ENCODE measurements at places on chromosomes 11 and 22. TPM values are rescaled to one million over a fixed set of nuclear protein-coding genes. Genes with fewer than 3 reads are reported as not detected.

Gene GLYATL2
- not detected for total RNA-seq

Gene LRRC56
- 1.8 TPM for total RNA-seq

Gene MYBPC3
- not detected for total RNA-seq

Gene CRYBA4
- total RNA-seq = not detected

Gene HBE1
- total RNA-seq = not detected

Gene CNGA4
- 0.15 TPM for total RNA-seq

GRCh38 chr11:75816561-75817239 is 1.7 kb downstream of the UVRAG start:
- DNase-seq = no peak

GRCh38 chr11:19954899-19955298 is 205.4 kb downstream of the DBX1 start:
- no peak for DNase-seq

DNA sequence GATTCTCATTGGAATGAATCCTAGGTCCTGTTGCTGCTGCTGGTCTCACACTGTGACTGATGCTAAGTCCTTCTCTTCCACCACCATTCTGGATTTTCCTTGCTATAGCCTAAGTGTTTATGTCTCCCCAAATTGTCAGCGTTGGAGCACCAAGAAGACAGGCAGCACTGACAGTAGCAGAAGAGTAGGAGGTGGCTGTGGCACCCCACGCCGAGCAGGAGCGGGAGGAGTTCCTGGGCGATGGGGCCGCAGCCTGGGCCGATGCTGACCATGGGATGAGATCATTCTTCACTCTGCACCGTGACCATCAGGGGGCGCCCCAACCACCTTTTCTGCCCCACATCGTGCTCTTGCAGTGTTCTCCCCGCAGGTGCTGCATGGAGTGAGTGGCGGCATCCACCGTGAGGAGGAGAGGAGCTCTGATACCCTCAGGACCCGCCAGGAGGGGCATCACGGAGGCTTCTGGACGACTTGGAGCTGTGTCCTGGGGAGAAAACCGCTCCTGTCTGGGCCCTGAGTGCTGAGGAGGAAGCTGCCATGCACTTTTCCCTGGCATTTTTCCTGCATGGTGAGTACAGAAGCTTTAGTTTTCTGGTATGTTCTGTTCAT is 57.0 kb downstream of the LRRC74B start:
- peak; percentile 47 for DNase-seq

DNA sequence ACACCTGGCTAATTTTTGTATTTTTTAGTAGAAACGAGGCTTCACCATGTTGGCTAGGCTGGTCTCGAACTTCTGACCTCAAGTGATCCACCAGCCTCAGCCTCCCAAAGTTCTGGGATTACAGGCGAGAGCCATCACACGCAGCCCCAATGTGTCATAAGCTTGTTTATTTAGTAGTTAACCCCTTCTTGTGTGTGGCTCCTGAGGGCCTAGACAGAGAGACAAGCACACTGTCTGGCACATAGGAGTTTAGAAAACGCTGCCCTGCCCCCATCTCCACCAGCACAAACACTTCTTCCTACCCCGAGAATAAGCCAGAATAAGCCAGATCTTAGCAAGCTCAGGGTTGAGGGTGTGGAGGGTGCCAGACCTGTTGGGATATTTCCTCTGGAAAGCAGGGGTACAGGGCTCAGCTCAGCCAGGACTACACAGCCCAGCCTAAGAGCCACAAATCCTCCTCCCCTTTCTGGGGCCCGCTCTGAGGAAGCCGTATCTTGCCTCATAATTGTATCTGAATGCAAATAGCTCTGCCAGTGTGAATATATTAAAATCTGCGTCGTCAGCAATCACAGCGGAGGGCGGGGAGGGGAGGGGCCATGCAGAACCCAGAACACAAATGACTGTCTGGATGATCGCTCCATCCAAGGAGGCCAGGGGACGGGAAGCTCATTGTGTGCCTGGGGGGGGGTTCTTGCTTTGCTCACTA is 247.3 kb downstream of the MN1 start:
- no peak for DNase-seq

DNA sequence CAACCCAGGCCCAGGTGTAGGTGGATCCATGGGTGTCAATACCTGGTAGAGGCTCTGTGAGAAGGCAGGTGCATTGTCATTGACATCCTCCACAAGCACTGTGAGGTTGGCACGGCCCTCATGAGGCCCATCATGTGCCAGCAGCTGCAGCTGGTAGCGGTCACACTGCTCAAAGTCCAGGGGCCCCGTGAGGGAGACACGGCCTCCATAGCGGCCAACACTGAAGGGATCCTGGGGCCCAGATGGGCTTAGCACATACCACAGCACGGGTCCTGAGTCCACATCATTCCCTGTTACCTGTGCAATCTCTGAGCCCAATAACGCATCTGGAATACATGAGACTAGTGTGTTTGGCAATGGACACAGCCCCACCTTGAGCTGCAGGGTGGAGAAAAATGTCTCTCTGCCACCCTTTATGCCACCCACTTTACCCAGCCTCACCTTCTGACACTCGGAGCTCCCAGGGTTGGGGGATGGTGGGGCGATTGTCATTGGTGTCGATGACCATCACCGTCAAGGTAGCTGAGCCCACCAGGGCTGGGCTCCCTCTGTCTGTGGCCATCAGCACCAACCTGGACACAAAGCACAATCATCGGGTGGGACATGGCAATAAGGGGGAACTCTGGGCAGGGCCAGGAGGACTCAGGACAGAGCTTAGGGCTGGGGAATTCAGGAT is 6.1 kb upstream of the TPP1 start:
- no peak for DNase-seq

DNA sequence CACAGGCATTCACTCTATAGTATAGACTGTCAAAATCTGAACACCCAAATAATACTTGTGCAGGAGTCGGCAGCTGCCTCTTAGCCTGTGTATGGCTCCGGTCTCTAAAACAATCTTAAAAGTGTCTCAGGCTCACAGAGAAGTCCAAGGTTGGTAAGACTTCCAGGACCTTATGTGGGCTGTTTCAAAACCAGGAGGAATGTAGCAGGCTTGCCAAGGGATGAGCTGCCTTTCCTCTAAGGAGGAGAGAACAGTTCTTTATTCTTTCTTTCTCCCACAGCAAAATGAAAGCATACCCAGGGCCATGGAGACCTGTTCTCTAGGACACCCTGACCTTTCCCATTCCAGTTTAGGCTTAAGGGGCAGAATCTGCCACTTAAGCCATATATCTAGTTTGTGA is 176.5 kb downstream of the TRPC6 start:
- no peak for DNase-seq

GRCh38 chr11:75795276-75796090 is 19.5 kb upstream of the UVRAG start:
- no peak for DNase-seq

DNA sequence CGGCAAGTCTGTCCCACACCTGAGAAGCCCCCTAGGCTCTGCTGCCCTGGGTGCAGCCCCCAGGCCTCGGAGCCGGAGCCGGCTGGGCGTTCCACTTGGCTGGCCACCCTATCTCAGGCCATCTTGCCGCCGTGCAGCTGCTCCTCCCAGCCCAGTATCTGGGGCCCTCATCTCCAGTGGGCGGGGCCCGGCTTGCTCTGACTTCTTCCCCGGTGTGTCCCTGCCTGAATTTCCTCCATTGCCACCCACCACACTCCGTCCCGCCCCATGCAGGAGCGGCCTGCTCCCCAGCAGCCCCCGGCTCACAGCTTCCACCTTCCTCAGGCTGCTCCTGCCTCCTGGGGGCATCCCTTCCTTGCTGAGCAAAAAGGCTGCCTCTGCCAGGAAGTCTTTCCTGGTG is 46.6 kb downstream of the WNT7B start:
- no peak for DNase-seq

GRCh38 chr11:32454993-32455392 is 19.7 kb upstream of the WT1 start:
- no peak for DNase-seq

GRCh38 chr11:62398011-62398994 is 20.5 kb upstream of the SCGB1A1 start:
- no peak for DNase-seq

GRCh38 chr11:77424644-77425043 is 49.2 kb downstream of the PAK1 start:
- no peak for DNase-seq

- DNase-seq = no peak
These were observed 223.4 kb upstream of the CHORDC1 start for GRCh38 chr11:90446207-90446606.

DNA sequence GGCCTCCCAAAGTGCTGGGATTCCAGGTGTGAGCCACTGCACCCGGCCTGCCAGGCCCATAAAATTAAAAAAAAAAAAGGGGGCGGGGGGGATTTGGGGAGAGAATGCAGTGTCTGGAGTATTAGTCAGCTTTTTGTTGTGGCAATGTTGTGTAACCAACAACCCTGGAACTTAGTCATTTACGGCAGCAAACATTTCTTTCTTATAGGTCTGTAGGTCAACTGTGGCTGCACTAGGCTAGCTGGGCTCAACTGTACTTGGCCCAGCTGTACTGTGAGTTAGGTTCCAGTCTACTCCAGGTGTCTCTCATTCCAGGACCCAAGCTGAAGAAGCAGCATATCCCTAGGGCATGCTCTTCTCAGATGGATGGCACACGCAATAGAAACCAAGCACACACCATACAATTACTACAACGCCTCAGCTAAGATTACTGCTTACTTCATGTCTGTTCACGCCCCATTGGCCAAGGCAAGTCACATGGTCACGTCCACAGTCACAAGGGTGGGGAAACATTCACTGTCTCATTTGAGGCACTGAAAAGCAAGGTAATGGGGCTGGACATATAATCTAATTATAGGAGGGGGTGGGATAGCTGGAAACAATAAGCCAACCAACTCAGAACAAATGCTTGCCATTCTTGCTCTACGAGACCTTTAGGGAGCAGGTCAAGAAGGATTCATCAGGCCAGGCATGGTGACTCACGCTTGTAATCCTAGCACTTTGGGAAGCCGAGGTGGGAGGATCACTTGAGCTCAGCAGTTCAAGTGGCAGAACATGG is 10.4 kb upstream of the SPINDOC start:
- DNase-seq = no peak

GRCh38 chr22:39580006-39580441 is 9.5 kb downstream of the CACNA1I start:
- no peak for DNase-seq

- DNase-seq = no peak
These were observed 71.1 kb downstream of the RPUSD4 start for GRCh38 chr11:126140201-126140925.

GRCh38 chr11:90774727-90775566 is 552.1 kb upstream of the CHORDC1 start:
- no peak for DNase-seq

GRCh38 chr11:14390669-14391068 is 31.7 kb upstream of the RRAS2 start:
- no peak for DNase-seq

DNA sequence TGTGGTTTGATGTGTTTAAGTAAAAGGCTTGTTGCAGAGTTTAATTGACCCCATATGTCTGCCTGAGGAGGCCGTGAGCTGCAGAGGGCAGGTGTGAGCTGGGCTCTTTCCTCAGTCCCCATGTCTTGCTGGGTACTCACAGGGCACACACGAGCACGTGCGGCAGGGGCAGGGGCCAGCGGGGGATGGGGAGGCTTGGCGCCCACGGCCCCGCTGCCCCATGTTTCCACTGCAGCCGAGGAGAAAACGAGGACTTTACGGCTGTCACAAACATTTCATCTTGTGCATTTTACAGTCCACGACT is 24.7 kb upstream of the CCDC188 start:
- no peak for DNase-seq

- DNase-seq = no peak
These were observed 5.3 kb downstream of the C2CD2L start for GRCh38 chr11:119112314-119113020.

GRCh38 chr22:23750714-23751440 is at the start of gene ZNF70:
Gene ZNF70 (minus strand): TSS chr22:23751112. CDS start chr22:23745140, 5,972 bp downstream.
- peak; percentile 86 for DNase-seq

- DNase-seq = no peak
These were observed 116.4 kb downstream of the FAR1 start for GRCh38 chr11:13784855-13785254.

Data from CD8-positive, alpha-beta memory T cell (primary cell).